NCI-H2171 (cell line): ENCODE measurements at places on chromosomes 3 and 15.
A peak's percentile ranks its signal among the peaks of the same experiment; 100 is the strongest.

DNA sequence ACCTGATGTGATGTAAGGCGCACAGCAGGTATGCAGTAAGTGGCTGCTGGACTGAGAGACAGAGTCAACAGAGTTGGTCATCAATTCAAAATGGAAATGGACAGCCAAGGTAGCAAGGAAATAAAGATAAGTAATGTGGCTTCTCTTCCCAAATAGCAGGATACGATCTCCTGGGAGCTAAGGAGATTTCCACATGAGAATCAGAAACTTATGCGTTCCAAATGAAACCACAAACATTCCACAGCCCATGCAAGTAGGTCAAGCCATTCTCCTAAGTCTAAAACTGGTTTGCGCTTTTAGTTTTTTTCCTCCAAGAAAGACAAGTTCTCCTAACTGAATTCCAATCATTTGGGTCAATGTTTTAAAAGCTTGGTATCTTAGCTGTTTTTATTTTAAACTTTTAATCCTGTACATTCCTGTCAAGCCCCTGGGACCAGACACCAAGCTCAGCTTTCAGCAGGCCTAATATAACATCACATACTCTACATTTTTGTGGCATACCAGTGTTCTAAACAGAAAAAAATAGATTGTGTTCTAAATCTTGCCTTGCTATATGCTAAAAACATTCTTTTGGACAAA lies 73.7 kb upstream of the TSPAN3 start:
- no peak for DNase-seq

GRCh38 chr3:50515565-50516439 lies 12.4 kb upstream of the CACNA2D2 start:
- DNase-seq, result peak; percentile 80

- DNase-seq, result no peak
Measured at GRCh38 chr15:95215017-95215416, 983.7 kb downstream of the MCTP2 start.

GRCh38 chr3:71551311-71551919 lies 32.1 kb downstream of the FOXP1 start:
- no peak for DNase-seq

GRCh38 chr15:39327005-39327730 lies 253.7 kb upstream of the THBS1 start:
- DNase-seq, result no peak

- DNase-seq, result no peak
Measured at GRCh38 chr3:194028434-194029004, 107.4 kb upstream of the HES1 start.

GRCh38 chr3:55226696-55227095 lies 260.4 kb downstream of the WNT5A start:
- DNase-seq, result no peak

- DNase-seq, result no peak
Measured at GRCh38 chr3:20185331-20185678, 701 bp downstream of the SGO1 start.

- DNase-seq, result no peak
Measured at GRCh38 chr15:59444980-59445545, 7.1 kb downstream of the FAM81A start.

GRCh38 chr3:149512073-149512782 lies 37.7 kb downstream of the TM4SF4 start:
- no peak for DNase-seq

GRCh38 chr3:142663865-142664264 lies 60.0 kb upstream of the TRPC1 start:
- DNase-seq, result no peak

- DNase-seq, result no peak
Measured at GRCh38 chr3:55596212-55596611, 109.1 kb upstream of the WNT5A start.

GRCh38 chr3:164451072-164451910 lies 627.0 kb downstream of the SI start:
- no peak for DNase-seq

DNA sequence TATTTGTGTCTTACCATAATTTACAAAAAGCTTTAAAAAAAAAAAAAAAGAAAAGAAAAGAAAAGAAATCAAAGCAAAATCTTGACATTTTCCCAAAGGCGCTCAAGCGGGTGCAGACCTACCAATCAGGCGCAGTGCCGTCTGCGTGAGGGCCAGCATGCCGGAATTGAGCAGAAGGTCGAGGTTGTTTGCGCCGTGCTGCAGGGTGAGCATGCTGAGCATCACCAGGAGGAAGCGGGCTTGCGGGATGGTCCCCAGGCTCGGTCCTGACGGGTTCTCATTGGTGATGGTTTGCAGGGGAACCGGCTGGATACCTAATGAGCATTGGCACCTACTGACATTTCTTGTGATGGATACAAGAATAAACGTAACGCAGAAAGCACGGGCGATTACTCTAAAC lies 93.9 kb downstream of the HERC2 start:
- DNase-seq, result no peak

GRCh38 chr15:74340150-74340549 lies 27.3 kb downstream of the CYP11A1 start:
- DNase-seq, result no peak

DNA sequence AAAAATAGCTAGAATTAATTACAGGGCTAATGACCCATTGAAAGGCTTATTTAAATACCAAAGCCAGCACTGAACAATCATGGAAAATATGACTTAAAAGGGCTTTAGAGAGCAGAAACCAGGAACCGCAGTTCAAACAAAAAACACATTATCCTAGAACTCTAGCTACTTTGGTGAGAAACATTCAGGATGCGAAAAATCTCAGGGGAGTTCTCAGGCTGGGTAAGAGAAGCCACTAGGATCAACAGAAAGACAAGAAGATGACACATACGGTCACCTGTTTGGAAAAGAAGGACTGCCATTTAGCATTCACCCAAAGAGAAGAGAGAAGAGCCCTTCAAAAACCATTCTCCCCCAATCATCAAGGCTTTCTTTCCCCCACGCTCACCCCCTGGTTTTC lies 75.6 kb upstream of the ICE2 start:
- no peak for DNase-seq

GRCh38 chr15:90082140-90082715 lies 20.0 kb downstream of the IDH2 start:
- DNase-seq, result no peak

DNA sequence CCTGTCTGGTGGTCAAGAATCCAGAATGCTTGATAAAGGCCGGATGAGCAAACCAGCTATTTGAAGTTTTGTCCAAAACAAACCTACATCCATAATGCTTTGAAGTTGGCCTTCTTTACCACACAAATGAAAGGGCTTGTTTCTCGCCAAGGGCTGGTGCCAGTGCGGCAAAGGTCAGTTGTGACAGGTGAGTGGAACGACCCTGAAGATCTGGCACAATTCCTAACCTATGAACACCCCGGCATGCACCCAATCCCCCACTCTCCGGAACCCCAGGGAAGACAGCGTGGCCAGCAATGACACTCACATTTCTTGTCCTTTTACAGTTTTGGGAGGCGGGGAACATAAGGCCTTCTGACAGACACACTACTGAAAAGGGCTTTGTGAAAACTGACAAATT lies 90.6 kb downstream of the ATP10A start:
- DNase-seq, result no peak

DNA sequence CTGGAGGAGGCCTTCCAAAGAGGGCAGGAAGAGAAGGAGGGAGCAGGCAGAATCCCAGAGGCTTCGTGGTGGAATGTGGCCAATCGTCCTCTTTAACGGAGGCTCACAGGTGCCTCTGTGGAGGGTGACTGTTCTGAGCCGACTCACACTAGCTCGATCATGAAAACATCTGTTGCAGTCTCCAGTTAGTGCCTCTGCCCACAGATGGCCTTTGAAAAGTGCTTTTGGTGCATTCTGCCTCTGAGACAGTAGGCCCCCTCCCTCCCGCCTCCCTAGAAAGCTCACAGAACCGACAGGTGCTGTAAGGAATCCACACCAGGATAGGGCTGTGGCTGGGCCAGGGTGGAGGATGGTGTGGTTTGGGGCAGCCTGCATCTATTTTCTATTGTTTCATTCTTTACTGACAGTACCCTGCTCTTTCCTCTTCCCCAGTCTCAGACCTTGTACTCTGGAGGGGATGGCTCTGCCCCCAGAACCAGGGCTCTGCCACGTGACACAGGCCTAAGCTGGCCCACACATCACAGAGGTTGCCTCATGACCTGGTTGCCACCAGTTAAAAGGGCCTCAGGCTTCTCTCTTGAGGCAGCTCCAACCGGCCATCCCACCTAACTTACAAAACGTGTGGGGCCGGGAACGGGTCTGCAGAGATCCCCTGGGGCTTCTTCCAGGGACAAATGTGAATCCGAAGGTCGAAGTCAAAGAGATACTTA lies 27.2 kb upstream of the PIGZ start:
- peak; percentile 85 for DNase-seq
